WTC11 (cell line): ENCODE measurements at places on chromosomes 1 and 21. TPM values are rescaled to one million over a fixed set of nuclear protein-coding genes. Genes with fewer than 3 reads are reported as not detected.

The PLA2G2C gene
- total RNA-seq: not detected in 3 replicates

The TEDDM1 gene
- not detected in 3 replicates for total RNA-seq

The TMPRSS15 gene
- total RNA-seq: not detected in 3 replicates

GRCh38 chr1:15948091-15948591, 27.8 kb downstream of the ZBTB17 start:
- H3K27ac ChIP-seq: peak overlapping the region; percentile 60
- H3K4me1 ChIP-seq: peaks cover 49% of the 10 kb centered on the region
- H3K4me3 ChIP-seq: no peak overlapping the region
- peaks cover 6% of the 10 kb centered on the region for H3K36me3 ChIP-seq
- DNase-seq: no peak
- H3K27me3 ChIP-seq: no peaks in the 10 kb centered on the region

- H3K4me3 ChIP-seq: no peak overlapping the region
- no peak for DNase-seq
- peaks cover 5% of the 10 kb centered on the region; the same call in 1 of the 2 replicates for H3K27me3 ChIP-seq
- no peak overlapping the region for H3K27ac ChIP-seq
These were observed 50.6 kb downstream of the L1TD1 start for GRCh38 chr1:62245201-62245600.

DNA sequence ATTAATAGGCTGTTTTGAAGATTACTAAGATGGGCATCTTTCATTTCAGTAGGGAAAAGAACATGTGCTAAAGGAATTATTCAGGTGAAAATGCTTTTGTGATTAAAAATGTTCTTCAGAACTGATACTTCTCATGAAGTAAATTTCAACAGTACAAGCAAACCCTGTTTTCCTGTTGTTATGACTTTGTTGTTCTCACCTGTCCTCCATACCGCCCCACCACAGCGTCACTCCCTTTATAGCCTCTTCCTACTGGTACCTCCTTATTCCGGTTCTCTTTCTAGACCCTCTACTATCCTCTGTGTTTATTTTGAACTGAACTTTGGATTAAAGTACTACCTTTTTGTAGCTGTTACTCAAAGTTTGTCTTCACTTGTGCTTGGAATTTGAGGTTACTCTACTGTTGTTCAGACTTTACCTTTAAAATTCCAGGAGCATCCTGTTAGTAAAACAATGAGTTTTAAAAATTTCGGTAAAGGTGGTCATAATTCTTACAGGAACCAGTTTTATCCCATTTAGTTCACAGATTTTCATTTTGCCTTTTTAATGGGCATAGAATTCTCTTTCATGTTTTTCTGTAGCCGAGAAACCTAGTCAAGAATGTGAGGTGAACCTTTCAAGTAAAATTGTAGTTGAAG, 10.9 kb downstream of the CNST start:
- H3K4me3 ChIP-seq: no peak overlapping the region
- peak overlapping the region; percentile 42; the same call in 1 of the 2 replicates for H3K27ac ChIP-seq
- no peaks in the 10 kb centered on the region for H3K36me3 ChIP-seq
- no peaks in the 10 kb centered on the region for H3K27me3 ChIP-seq
